ENCODE measurements at places on chromosomes 11 and 22.

GRCh38 chr11:57424137-57424791 lies 2.7 kb downstream of the SLC43A3 start:
- no peak for DNase-seq

DNA sequence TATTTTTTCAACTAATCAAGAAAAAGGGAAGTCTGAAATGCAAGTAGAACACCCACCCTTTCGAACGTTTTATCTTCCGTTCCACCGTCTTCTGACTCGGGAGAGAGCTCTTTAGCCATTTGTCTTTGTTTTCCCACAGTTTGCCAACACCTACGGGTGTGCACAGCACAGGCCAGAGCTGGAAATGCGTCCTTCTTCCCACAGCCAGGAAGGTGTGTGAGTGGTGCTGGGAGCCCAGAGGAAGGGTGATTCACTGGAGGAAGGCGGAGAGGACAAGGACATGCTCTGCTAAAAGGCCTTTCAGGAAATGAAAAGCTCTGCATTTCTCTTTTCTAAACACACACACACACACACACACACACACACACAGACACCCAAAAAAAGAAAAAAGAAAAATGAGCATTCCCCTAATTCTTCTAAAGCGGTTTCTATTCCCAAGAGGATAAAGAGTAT lies 18.5 kb downstream of the ENDOD1 start:
- peak; percentile 86 for DNase-seq

DNA sequence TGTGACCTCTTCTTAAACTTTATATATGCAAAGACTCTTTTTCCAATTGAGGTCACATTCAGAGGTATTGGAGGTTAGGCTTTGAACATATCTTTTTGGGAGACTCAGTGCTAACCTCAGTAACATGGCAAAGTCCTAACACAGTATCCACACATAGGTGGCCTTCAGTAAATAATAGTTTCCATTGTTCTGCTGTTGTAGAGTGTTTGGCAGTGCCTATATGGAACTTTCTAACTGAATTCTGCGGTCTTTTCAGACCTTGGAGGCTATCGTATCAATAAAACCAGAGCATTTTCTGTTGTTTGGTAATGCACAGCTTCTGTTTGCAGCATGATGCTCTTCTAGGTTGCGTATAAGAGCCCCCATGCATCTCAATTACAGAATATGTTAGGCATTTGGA lies 47.0 kb downstream of the LDLRAD3 start:
- no peak for DNase-seq

DNA sequence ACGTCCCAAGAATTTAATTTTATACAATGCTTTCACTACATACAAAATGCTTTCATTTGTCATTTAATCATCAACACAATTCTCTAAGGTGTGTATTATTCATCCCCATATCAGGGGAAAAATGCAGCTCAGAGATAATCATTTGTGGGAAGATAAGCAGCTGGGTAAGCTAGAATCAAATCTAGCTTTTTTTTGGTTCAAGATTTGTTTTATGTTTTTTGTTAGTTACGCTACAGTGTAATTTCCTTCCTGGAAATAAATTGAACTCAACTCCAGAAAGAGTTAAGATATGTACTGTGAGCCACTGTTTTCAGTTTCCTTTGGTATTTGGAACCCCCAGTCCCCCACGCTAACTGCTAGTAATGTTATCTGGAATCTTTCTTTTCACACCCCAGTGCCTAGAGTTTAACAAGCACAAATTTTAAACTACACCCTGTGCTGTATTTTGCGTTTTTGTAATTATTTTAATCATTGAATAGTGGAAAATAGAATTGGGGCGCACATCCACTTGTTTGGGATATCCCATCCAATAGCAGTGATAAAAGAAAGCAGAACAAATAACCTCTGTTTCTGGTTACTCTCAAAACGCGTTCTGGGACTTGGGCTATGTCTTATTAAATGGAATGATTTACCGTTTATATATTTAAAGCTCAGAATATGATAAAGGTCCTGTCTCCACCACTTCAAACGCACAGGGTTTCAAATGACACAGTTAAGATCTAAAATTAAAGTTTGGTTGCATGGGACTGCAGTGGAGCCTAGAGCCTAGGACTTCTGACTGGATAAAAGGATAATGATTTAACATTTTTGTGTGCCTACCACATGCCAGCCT lies 2.1 kb upstream of the HSPA8 start:
- no peak for DNase-seq

GRCh38 chr11:19055016-19055415 lies 5.5 kb downstream of the MRGPRX2 start:
- DNase-seq, result no peak

GRCh38 chr11:93498641-93499040 lies 44.5 kb downstream of the SMCO4 start:
- DNase-seq, result no peak

- DNase-seq, result no peak
Observed at GRCh38 chr11:96061069-96061468, 137.2 kb upstream of the MTMR2 start.

DNA sequence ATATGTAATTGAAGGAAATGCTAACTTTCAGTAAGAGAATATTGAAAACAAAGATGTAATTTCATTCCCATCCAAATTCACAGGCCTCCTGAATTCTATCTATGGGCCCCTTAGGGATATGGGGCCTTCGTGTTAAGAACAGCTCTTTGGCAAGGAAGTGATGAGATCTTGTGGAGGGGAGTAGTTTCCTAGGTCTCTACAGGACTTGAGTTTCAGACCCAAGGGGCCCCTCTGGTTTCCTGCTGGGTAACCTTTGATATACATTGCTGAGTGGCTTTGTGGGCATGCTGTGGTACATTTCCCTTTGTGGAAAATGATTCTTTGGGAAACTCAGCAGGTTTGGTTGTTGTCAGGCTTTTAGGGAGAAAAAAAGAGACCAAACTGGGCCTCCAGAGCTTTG lies 6.2 kb downstream of the STIM1 start:
- DNase-seq, result no peak

DNA sequence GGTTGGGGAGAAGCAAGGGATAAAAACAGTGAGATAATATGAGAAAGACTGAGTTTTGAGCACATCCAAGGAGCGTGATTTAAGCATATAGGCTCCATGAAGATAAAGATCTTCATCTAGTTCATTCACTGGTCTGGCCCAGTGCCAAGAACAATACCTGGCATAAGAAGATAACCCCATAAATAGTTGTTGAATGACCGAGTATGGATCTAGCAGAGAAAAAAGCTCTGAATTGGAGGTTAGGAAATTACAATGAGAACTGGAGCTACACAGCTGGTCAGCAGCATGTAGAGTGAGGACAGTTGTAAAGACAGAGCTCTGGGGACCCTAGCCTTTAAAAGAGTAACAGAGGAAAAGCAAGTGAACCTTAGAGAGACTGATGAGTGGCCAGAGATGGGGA lies 33.0 kb upstream of the PAK1 start:
- peak; percentile 78 for DNase-seq

DNA sequence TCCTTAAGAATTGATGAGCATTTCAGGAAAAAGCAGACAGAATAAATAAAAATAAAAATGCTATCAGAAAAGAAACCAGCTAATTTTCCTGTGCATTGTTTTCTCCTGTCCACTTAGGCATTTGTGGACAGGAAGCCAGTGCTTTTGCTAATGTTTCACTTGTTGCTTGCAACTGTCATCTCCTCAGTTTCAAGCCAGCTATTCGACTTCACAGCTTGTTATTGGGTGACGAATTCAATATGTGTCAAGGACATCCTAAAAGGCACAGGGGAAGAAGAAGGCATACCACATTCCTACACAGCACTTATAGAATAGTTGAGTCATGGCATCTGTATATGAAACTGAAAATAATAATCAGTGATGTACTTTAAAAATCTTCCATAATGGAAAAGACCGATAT lies 530.6 kb upstream of the KIRREL3 start:
- DNase-seq, result no peak

DNA sequence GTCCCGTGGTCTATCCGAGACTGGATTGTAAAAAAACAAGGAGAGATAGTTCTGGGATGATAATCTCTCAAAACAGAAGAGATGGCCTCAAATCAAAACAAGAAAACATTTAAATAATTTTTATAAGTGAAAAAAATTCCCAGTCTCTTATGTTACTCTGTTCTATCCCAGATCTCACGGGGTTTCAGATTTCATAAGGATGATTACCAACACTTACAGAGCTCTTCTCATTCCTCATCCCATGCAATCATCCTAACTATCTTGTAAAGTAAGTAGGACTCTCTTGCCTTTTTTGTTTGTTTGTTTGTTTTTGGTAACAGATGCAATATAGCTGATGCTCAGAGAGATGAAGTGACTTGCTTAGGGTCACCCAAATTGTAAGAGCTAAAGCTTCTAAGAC lies 20.0 kb upstream of the ZBTB16 start:
- DNase-seq, result no peak

DNA sequence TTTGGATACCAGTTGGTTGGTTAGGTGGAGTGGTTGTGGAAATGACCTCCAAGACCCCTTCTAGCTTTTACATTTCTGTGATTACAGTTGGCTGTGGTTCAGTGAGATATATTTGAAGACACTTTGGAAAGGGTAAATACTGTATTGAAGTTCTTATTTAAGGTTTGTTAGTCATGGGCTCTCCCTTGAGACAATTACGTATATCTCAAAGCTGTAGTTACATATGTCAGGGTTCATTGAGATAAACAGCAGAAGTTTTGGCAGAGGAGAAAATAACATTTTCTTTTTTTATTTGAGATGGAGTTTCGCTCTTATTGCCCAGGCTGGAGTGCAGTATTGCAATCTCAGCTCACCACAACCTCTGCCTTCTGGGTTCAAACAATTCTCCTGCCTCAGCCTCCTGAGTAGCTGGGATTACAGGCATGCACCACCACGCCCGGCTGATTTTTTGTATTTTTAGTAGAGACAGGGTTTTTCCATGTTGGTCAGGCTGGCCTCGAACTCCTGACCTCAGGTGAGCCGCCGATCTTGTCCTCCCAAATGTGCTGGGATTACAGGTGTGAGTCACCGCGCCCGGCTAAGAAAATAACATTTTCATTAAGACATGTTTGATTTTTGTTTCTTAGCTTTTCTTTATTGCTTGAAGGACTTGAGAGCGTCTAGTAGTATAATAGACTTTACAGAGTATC lies 1.9 kb downstream of the RNF121 start:
- DNase-seq, result no peak

DNA sequence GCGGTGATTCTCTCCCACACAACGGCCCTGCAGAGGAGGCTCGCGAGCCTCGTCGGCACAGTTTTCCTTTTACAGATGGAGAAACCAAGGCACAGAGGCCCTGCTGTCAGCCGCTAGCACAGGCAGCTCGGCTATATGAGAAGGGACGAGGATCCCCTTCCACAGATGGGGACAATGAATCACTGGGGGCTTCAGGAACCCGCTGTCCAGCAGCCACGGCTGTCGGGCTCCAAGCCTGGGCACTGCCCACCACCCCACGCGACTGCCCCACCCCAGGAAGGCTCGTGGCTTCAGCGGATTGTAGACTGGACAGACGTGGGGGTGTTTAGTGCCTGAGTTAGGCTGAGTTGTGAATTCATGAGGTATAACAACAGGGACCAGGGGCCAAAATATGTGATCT lies 17.2 kb upstream of the FGF3 start:
- DNase-seq, result no peak

DNA sequence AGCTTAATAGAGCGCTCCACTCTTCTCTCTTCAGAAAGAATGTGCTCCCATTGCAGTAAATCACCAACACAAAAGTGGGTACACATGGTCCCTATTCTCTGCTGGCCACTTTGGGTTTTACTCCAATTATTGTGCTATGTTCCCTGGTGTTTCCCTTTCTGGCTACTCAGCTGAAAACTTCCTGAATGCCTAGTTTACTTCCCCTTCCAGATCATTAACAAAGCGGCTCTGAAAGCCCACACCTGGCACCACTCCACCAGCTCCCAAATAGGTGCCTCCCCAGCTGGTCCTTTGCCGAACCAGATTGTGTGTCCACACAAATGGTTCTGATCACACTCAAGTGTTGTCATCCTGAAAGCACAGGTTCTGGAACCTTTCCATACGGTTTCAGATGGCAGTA lies 443.7 kb downstream of the NTM start:
- no peak for DNase-seq

Data from bronchial epithelial cell (primary cell).